Mammary epithelial cell (primary cell): ENCODE measurements at places on chromosomes 3 and 15. TPM values are rescaled to one million over a fixed set of nuclear protein-coding genes. Genes with fewer than 3 reads are reported as not detected.

Gene PTPRG
- 31.2 and 33.5 TPM in 2 replicates for total RNA-seq

Gene IL17RB
- total RNA-seq = 1.7 TPM

Gene OXTR
- total RNA-seq = 0.96 and 1.3 TPM in 2 replicates

Gene RLBP1
- total RNA-seq = 0.17 TPM

Gene TP63
- 286 and 289 TPM in 2 replicates for total RNA-seq

Gene TIGIT
- not detected in 2 replicates for total RNA-seq

Gene SELENOS
- 81.2 and 130 TPM in 2 replicates for total RNA-seq

Gene ACAN
- total RNA-seq = under 0.01 TPM

Gene ARL13B
- total RNA-seq = 14.5 TPM

Gene ST8SIA2
- 0.45 and 2.4 TPM in 2 replicates for total RNA-seq

Gene C3orf20
- 0.17 TPM for total RNA-seq

Gene EPHB1
- 0.24 TPM in 1 of 2 replicates, not detected in the other for total RNA-seq

Gene FGD5
- total RNA-seq = not detected in 2 replicates

Gene MELTF
- 11.7 TPM for total RNA-seq

Gene MRPL46
- 10.8 TPM for total RNA-seq

Gene NRROS
- not detected for total RNA-seq

Gene MLF1
- total RNA-seq = 10.2 TPM

Gene KCNAB1
- total RNA-seq = 0.71 and 0.80 TPM in 2 replicates

Gene NOX5
- total RNA-seq = 0.50 TPM

Gene PIK3R4
- 16.1 and 19.1 TPM in 2 replicates for total RNA-seq

Gene HCN4
- total RNA-seq = not detected

Gene SNURF
- total RNA-seq = 15.3 and 25.4 TPM in 2 replicates

Gene GREM1
- total RNA-seq = not detected in 2 replicates

Gene WDR93
- total RNA-seq = 0.17 TPM

Gene OSTN
- not detected in 2 replicates for total RNA-seq

Gene ZBED2
- total RNA-seq = 3.2 TPM

Gene SLC27A2
- total RNA-seq = 19.7 TPM

Gene SEMA3B
- 15.5 and 23.9 TPM in 2 replicates for total RNA-seq

Gene SLC9C1
- 0.19 and 0.47 TPM in 2 replicates for total RNA-seq

Gene SLC24A5
- total RNA-seq = not detected in 2 replicates

Gene SPSB4
- not detected for total RNA-seq

Gene NAALADL2
- 4.8 TPM for total RNA-seq

Gene ACTC1
- not detected in 2 replicates for total RNA-seq

Gene CPOX
- 17.5 and 25.2 TPM in 2 replicates for total RNA-seq

Gene LRTM1
- not detected in 2 replicates for total RNA-seq

Gene GP5
- total RNA-seq = 0.17 TPM

Gene ZNF501
- 5.3 TPM for total RNA-seq

Gene CPLX3
- not detected in 2 replicates for total RNA-seq

Gene ZNF774
- total RNA-seq = 5.7 TPM

Gene PARP16
- 4.9 and 5.8 TPM in 2 replicates for total RNA-seq

Gene SCN11A
- total RNA-seq = not detected

Gene DAZL
- total RNA-seq = not detected

Gene FAM43A
- total RNA-seq = 3.0 TPM

Gene XCR1
- total RNA-seq = not detected in 2 replicates

Gene SIDT1
- 0.29 TPM in 1 of 2 replicates, not detected in the other for total RNA-seq

Gene POLR2M
- total RNA-seq = 82.9 and 116 TPM in 2 replicates

Gene TMCO5A
- not detected for total RNA-seq

Gene CTDSPL
- total RNA-seq = 65.3 TPM
